Choroid plexus epithelial cell (primary cell): ENCODE measurements at places on chromosomes 1 and 21.

DNA sequence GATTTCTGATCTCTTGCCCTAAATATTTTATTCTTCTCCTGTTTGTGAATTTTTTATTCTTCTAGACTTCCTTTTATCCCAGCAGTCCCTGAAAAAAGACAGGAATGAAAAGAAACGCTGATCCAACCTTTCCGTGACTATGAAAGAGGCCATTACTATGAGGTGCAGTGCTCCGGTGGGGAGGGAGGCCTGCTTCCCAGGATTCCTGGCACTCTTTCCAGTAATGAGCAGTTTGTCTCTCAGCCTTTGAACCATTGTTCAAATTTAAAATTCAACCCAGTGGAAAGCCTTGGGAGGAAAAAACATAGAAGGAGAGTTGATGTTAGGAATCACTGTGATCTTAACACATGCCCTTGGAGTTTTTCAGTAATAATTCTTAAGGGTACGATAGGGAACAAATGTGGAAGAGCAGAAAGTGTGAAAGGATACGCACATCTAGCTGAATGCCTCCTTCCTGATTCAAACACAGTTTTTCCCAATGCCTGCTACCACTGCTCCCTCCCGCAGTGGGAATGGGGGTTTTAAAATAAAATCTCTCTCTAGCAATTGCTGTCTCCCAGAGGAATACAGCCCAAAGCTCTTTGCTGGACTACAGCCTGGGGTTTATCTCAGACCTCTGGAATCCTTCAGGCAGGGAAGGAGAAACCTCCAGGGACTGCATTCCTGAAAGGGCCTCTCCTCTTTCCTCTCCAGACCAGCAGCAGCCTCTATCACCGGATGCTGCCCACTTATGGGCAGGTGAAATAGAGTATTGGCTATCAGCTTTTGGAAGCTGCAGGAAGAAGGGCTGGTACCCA is 6.1 kb downstream of the IER5 start:
- DNase-seq = peak; percentile 91

DNA sequence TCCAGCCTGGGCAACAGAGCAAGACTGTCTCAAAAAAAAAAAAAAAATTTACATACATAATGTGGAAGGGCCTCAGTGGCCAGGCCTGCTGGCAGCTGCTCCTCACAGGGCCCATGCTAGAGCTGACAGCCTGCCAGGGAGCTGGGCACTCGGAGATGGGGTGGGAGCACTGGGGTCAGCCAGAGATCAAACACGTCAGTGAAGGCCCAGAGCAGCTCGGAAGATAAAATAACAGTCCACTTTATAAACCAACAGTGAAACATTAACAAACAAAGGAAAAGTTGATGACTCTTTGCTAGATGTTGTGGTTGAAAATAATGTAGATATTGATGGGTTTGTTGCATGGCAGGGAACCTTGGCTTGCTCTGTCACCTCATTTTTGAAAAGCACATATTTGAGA is 42.7 kb downstream of the ATP5PF start:
- no peak for DNase-seq

DNA sequence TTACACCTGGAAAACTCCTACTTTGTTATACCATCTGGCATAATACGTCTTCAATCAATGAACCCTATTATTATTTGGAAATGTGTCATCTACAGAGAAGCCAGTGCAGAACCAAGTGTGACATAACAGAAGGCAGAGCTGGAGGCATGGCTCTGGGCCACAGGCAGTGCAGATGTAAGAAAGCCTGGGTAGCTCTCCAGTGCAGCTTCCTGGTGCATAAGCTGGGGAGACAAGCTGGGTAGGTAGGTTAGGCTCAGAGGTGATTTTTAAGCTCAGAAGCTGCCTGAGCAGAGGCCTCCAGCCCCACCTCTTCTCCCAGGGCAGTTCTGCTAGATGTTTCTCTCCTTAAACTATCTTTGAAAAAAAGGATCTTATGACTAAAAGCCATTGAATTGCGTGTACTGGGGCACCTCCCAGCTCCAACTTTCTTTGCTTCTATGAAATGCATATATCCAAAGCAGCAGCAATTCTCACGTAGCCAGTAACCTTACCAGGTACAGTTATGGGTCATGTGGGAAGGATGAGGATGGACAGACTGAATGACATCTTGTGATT is 30.7 kb downstream of the AKNAD1 start:
- DNase-seq = no peak

DNA sequence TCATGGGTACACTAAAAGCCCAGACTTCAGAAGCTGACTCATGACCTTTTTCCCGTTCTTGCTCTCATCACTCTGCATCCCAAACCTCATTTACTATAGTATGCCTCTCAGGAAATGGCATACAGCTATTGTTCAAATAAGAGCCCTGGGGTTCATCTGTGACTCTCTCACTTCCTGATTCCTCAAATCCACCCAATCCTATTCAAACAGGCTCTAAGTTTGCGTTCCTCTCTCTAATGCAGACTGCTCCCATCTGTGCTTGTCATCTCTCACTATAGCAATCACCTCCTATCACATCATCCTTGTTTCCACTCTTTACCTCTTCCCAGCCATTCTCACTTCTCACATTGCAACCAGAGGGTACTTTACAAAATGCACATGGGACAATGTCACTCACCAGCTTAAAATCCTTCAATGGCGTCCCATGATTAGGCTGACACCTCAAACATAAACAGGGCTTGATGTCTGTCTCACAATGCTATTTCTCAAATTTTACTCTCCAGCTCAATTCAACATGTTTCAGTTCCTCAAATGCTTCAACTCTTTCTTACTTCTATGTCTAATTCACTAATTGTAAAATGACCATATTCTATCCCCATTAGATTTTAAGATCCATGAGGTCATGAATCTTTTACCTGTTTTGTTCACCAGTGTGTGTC is 408.4 kb downstream of the NTNG1 start:
- no peak for DNase-seq

DNA sequence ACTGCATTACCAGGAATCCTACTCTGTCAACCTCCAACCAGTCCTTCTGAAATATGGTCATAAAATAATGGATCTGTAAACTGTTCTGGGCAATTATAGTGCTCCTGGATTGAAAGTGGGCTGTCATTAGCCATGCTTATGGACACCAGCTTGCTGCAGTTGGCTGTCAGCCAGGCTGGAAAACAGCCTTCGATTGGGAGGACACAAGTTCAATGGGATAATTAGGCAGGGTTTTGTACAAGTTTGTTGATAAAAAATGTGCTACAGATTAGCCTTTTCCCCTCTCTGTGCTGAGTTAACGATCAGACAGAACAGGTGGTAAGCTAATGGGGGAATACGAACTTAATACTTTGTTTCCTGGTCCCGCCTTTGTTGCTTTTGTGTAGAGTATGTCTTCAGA is 413.9 kb downstream of the DUSP10 start:
- DNase-seq = no peak

DNA sequence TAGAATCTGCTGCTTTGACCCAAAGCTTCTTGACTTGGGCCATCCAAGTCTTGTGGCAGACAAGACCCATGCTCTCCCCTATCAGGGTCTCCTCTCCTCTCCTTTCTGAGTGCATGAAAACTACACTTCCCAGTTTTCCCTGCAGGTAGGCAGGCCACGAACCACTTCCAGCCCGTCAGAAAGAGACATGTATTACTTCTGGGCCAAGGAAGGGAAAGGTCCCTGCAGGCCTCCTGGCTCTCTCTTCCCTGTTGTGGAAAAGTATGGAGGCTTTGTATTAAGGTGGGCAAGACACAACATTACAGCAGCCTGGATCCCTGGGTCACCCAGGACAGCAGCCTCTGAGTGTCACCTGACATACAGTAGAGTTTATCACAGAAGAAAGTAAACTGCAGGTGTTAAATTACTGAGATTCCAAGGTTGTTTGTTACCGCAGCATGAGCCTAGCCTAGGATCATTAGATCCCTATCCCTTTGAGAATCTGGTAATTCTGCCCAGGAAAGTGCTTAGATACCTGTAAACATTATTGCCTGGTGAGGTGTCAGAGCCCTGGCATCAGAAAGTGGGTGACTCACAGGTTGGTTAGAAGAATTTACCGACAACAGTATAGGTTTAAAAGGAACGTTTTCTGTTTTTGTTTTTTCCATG is 717.3 kb downstream of the MATN1 start:
- no peak for DNase-seq

- no peak for DNase-seq
Observed at GRCh38 chr1:35499652-35500176, 57.5 kb downstream of the KIAA0319L start.

- no peak for DNase-seq
Observed at GRCh38 chr1:13498553-13498952, 15.2 kb downstream of the LRRC38 start.

- no peak for DNase-seq
Observed at GRCh38 chr1:117346206-117346928, 20.9 kb upstream of the MAN1A2 start.

- DNase-seq = peak; percentile 95
Observed at GRCh38 chr1:14826172-14826636, 227.7 kb downstream of the KAZN start.

DNA sequence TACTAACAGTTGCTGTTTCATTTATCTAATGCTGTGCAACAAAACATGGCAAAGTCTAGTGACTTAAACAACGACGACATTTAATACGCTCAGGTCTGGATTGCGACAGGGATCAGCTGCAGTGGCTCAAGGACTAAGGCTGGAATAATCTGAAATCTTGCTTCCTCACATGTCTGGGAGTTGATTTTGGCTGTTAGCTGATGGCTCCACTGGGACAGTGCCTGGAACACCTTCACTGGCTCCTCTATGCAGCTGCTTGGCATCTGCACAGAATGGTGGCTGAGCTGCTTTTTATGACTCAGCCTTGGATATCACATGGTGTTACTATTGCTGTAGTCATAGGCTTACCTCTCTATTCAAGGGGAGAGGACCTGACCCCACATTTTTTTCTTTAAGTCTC is 24.0 kb upstream of the BTG3 start:
- DNase-seq = no peak
